ENCODE measurements at places on chromosomes 7 and 10. TPM values are rescaled to one million over a fixed set of nuclear protein-coding genes. Genes with fewer than 3 reads are reported as not detected.
A peak's percentile ranks its signal among the peaks of the same experiment; 100 is the strongest.

KLF14 gene
- total RNA-seq: not detected

CTNNA3 gene
- total RNA-seq: 4.4 TPM

SFTPD gene
- not detected for total RNA-seq

TEX36 gene
- not detected for total RNA-seq

TRIM74 gene
- not detected for total RNA-seq

RGR gene
- 0.82 TPM for total RNA-seq

SFMBT2 gene
- 5.5 TPM for total RNA-seq

IL15RA gene
- 15.8 TPM for total RNA-seq

GLI3 gene
- 18.3 TPM for total RNA-seq

SNCG gene
- total RNA-seq: 24.2 TPM

CPA2 gene
- not detected for total RNA-seq

- peaks cover 18% of the 10 kb centered on the region for H3K4me1 ChIP-seq
- H3K36me3 ChIP-seq: no peaks in the 10 kb centered on the region
- peaks cover 87% of the 10 kb centered on the region for H3K27me3 ChIP-seq
- no peak overlapping the region for H3K4me3 ChIP-seq
- DNase-seq: no peak
- H3K27ac ChIP-seq: no peak overlapping the region
These were observed 10.4 kb upstream of the SP8 start for GRCh38 chr7:20797042-20797461.

DNA sequence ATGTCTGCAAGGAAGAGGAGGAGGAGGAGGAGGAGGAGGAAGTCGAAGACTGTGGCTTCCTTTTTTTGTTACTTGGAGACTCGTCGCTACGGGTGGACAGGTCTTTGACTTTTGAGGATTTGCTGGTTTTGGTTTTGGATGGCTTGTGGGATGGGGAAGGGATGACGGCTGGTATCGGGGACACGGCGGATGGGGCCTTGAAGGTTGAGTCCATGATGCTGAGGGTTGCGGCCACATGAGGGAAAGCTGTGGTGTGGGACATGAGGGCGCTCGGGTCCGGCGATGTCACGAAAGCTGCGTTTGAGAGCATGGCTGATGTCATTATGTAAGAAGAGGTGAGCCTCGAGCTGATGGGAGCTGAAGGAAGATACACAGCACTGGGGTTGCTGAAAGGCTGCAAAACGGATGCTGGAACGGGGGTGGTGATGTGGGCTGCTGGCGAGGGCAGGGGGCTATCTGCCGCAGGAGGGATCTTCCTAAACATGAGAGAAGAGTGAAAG is 33.1 kb upstream of the EFCAB10 start:
- H3K4me3 ChIP-seq: no peak overlapping the region
- no peak overlapping the region for H3K27ac ChIP-seq
- H3K27me3 ChIP-seq: no peaks in the 10 kb centered on the region
- H3K36me3 ChIP-seq: peaks cover 64% of the 10 kb centered on the region
- DNase-seq: peak; percentile 43
- no peaks in the 10 kb centered on the region for H3K4me1 ChIP-seq

- H3K4me1 ChIP-seq: no peaks in the 10 kb centered on the region
- no peaks in the 10 kb centered on the region for H3K36me3 ChIP-seq
- H3K27ac ChIP-seq: no peak overlapping the region
These were observed 26.8 kb upstream of the CASD1 start for GRCh38 chr7:94482796-94483195.

DNA sequence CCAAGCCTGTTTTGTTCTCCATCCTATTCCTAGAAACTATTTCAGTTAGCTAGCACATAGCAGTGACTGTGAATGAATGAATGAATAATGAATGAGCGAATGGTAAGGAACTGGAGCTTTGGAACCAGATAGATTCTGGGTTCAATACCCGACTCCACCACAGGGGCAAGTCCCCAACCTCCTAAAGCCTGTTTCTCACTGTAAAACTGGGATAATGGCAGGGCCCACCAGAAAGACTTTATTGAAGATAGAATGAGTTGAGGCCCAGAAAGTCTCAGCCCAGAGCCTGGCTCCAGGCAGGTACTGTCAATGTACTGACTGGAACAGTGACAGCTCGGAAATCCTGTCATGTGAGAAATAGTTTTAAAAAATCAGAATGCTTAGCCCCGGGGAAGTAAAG is 1.1 kb upstream of the CDH23 start:
- H3K27me3 ChIP-seq: peaks cover 45% of the 10 kb centered on the region
- no peaks in the 10 kb centered on the region for H3K4me1 ChIP-seq
- no peak overlapping the region for H3K27ac ChIP-seq

DNA sequence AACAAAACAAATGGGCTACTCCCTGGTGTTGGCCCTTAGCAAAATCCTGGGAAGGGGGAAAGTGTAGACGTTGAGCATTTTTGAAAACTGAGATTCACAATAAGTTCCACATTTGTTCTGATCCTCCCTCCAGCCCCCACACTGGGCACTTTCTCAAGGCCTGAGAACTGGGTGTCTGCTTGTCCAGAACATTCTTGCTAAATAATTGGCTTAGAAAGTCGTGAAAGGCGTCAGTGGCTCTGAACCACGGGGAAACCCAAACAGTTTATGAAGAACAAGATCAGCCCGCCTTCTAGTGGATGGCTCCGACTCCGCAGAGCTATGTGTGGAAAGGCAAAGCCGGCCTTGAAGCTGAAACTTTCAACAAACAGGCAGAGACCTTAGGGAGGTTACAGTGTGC is 370.1 kb downstream of the PRPF18 start:
- H3K36me3 ChIP-seq: no peaks in the 10 kb centered on the region
- H3K4me1 ChIP-seq: no peaks in the 10 kb centered on the region
- peak; percentile 92 for DNase-seq
- H3K27ac ChIP-seq: peak overlapping the region; percentile 63
- H3K27me3 ChIP-seq: no peaks in the 10 kb centered on the region

DNA sequence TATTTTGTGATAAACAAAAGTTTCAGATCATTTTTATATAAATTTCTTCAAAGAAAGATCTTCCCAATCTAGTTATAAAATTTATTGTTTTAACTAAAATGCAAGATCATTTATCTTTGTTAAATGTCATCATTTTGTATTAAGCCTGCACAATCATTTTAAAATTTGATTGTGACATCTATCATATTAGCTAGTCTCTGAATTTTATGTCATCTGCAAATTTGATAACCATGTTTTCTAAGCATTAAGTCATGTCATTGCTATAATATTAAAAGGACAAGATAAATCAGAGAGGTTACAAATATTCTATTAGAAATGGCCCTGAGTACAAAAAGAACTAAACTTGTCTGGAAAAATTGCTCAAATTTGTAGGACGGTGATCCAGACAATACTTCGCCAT is 175.9 kb downstream of the PTN start:
- H3K4me1 ChIP-seq: no peaks in the 10 kb centered on the region
- no peak overlapping the region for H3K4me3 ChIP-seq
- no peaks in the 10 kb centered on the region for H3K36me3 ChIP-seq
- no peaks in the 10 kb centered on the region for H3K27me3 ChIP-seq
- no peak overlapping the region for H3K27ac ChIP-seq

- peak overlapping the region; percentile 85 for H3K4me3 ChIP-seq
- H3K27me3 ChIP-seq: no peaks in the 10 kb centered on the region
- no peak for DNase-seq
- H3K36me3 ChIP-seq: no peaks in the 10 kb centered on the region
These were observed 955 bp downstream of the DUS4L start for GRCh38 chr7:107564553-107565298.

DNA sequence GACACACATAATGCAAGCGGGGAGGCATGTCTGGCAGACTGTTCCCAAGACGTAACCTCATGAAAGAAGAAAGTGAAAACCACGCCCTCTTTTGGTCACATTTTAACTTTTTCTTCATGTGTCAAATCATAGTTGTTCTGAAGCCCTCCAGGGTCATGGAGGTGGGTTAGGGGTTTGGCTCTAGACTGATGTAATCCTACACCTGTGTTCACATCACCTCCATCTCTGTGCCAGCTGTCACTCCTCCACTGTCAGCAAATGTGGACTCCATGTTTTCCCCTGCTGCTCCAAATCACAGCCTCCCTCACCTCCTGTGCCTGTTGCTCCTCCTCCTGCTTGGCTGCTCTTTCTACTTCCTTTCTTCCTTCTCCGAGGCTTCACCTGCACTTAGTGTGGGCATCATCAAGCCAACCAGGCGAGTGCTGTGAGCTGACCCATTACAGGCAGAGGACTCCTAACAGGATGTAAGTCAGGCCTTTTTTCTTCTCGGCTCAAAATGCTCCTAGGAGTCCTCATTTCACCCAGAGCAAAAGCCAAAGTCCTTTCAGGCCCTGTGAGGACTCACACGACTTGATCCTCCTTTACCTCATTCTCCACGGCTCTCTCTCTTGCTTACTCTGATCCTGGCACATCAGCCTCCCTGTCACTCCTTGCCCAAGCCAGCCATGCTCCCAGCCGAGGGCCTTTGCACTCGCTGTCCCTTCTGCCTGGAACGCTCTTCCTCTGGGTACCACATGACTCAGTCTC is 66.4 kb upstream of the IFRD1 start:
- no peaks in the 10 kb centered on the region for H3K27me3 ChIP-seq
- DNase-seq: no peak
- H3K4me3 ChIP-seq: no peak overlapping the region
- H3K27ac ChIP-seq: no peak overlapping the region
- H3K4me1 ChIP-seq: no peaks in the 10 kb centered on the region

- H3K27me3 ChIP-seq: no peaks in the 10 kb centered on the region
- no peak for DNase-seq
- H3K4me3 ChIP-seq: no peak overlapping the region
- no peaks in the 10 kb centered on the region for H3K36me3 ChIP-seq
These were observed 45.7 kb downstream of the KIAA1549 start for GRCh38 chr7:138935465-138936011.

- no peak for DNase-seq
- H3K27me3 ChIP-seq: no peaks in the 10 kb centered on the region
- H3K4me3 ChIP-seq: no peak overlapping the region
These were observed 636.5 kb downstream of the GALNT17 start for GRCh38 chr7:71768450-71768849.

- H3K27me3 ChIP-seq: no peaks in the 10 kb centered on the region
- H3K4me3 ChIP-seq: no peak overlapping the region
- H3K4me1 ChIP-seq: no peaks in the 10 kb centered on the region
- no peak overlapping the region for H3K27ac ChIP-seq
- no peak for DNase-seq
These were observed 1351.3 kb upstream of the SORCS1 start for GRCh38 chr10:108515821-108516220.

DNA sequence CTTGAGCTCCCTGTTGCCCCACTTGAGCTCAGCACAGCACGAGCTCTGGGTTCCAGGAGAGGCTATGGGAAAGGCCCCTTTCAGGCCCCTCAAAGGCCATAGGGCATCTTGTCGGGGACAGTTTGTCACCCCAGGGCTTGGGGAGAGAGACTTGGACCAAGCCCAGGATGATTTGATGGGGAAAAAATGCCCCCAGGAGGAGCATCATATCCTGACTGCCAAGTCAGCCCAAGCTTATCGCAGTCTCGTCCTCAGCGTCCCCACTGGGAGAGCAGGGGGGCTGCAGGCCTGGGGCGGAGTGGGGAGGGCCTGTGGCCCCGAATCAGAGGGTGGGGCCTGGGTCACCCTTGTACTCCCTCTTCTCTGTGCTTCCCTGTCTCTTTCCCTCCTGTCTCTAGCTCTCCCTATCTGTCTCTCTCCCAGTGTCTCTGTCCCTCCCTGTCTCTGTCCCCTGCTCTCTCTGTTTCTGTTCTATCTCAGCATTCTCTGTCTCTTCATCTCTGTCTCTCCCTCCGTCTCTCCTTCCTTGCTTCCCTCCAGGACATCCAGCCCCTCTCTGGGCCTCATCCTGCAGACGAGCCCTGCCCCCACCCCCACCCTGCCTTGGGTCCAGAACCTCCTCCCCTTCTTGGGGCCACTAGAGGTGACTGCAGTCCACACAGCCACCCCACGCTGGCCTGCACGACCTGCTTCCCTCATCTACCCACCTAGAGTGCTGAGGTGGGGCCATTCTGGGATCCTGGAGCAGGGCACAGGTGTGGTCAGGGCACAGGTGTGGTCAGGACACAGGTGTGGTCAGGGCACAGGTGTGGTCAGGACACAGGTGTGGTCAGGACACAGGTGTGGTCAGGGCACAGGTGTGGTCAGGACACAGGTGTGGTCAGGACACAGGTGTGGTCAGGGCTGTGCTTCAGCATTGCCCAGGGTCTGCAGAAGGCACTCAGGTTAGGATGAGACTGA is 17.3 kb upstream of the GRIFIN start:
- H3K27me3 ChIP-seq: peaks cover 55% of the 10 kb centered on the region
- no peak overlapping the region for H3K4me3 ChIP-seq
- H3K36me3 ChIP-seq: no peaks in the 10 kb centered on the region
- no peak for DNase-seq
- no peaks in the 10 kb centered on the region for H3K4me1 ChIP-seq

DNA sequence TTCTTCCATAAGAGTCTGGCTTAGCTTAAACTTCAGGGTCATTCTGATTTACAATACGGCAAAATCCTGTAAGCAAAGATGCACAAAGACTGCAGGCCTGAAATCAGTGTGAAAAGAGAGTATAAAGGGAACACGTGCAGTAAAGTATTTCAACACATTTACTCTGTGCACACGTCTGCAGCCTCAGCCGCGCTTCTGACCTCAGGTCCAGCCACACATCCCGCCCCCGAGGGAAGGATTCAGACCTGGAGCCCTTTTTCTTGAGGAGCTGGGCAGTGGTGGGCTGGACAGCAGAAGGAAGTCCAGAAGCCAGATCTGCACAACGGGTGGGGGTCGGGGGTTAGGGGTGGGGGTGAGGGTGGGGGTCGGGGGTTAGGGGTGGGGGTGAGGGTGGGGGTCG is 58.9 kb upstream of the FAM20C start:
- no peak for DNase-seq
- peaks cover 27% of the 10 kb centered on the region for H3K4me1 ChIP-seq
- no peak overlapping the region for H3K27ac ChIP-seq
- no peak overlapping the region for H3K4me3 ChIP-seq

GRCh38 chr10:11835061-11835460 is 11.9 kb downstream of the PROSER2 start:
- no peak overlapping the region for H3K27ac ChIP-seq
- H3K36me3 ChIP-seq: no peaks in the 10 kb centered on the region
- H3K27me3 ChIP-seq: no peaks in the 10 kb centered on the region
- DNase-seq: no peak
- no peak overlapping the region for H3K4me3 ChIP-seq
- H3K4me1 ChIP-seq: no peaks in the 10 kb centered on the region

- H3K36me3 ChIP-seq: no peaks in the 10 kb centered on the region
- H3K4me1 ChIP-seq: peaks cover 2% of the 10 kb centered on the region
- no peak for DNase-seq
- no peak overlapping the region for H3K4me3 ChIP-seq
These were observed 200.3 kb upstream of the LYZL2 start for GRCh38 chr10:30829901-30830300.

DNA sequence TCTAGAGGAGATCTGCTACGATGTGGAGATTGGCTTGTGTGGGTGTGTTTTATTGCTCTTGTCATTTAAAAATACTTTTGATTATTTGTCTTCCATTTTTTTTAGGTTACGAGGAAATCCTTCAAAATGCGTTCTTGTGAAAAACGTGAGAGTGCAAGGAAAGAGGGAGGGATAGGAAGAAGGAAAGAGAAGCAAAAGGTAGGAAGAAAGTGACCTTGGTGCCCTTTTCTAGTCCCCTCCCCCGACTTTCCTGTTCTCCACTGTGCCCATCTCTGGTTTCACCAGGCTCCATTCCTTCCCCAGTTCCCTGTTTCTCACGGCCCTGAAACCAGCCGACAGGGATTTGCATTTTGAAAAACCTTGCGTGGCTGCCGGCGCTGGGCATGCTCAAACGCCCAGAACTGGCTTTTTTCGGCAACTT is 506 bp upstream of the GNAI1 start:
- peaks cover 27% of the 10 kb centered on the region for H3K4me1 ChIP-seq
- peak overlapping the region; percentile 99 for H3K27ac ChIP-seq
- no peaks in the 10 kb centered on the region for H3K36me3 ChIP-seq
